ENCODE measurements at places on chromosomes 2 and 18.

DNA sequence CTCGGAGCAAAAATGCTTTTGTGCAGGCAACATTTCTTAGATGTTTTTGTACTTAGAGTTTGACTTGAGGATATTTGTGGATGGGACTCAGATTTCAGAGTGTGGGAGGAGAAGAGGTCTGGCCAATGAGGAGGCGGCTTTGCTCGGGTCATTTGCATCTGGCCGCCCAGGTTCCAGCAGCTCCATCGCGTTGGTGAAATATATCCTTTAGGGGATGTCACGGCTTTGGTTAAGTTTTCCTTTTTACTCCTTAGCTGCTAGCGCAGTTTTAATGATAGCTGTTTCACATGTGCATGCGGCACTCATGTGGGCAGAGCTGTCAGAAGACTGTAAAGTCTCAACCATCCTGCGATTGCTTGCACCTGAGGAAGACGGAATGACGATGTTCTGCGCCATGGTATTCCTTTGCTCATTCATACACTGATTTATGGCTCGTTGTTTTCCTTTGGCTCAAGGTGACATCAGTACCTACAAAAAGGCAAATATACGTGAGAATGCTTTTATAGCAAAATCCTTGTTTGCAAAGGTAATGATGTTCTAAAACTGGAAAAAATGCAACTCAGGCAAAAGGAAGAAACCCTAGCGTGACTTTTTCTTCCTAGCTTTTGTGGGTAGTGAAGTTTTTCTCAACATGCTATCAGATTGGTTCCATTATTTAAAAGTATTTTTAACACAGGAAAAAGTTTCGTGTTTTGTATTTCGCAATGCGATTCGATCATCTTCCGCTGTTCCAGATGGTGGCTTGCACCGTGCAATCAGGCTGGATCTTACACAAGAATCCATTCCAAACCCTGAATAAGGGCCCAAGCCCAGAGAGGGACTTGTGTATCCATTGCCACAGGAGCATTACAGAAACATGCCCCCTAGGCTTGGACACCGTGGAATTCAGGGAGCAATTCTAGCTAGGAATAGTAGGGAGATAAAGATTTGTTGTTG lies 70.5 kb upstream of the ZNF516 start:
- DNase-seq = no peak

DNA sequence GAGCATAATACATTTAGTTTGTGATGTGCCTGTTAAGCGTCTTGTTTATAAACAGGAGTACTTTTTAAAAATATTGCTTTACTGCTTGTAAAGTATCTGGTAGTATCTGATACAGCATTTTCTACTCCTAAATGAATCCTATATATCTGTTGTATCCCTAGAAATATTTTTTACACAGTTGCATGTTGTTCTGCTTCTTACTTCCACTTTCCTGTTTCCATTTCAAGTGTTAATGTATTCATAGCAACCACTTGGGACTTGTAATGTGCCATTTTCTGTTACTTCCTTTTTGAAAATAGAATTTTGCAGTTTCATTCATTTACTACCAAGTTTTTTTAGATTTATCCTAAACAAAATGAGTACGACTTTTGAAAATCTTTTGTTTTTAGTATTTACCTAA lies 24.9 kb downstream of the CCNT2 start:
- no peak for DNase-seq

DNA sequence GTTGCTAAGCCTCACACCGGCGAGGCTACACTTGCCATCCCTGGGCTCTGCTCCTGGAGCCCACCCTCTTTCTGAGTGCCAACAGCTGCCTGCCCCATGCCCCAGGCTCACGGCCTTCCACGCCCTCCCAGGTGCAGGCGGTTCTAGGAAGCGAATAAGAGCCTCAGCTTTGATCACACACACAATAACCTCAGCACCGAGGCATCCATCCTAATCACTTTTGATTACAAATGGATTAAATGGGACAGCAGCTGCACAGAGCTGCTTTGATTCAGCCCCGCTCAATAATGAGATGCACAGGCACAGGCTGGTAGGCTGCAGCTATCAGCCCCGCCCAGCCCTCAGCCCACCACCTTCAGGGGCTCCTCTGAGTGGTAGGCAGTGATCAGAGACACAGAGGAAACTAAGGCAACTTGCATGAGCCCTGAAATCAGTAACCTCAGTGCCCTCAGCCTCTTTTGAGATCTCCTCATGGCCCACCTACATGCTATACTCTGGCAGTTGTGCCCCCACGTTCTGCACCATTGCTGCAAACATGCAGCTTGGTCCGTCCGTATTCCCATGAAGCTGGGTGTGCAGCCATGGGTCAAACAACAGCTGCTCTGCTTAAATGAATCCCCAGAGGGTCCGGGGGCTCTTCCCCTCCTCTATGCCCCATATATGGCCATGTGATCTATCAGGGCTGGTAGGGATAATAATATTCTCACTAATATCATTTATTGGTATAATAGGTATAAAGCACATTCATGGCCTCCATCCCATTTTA lies 171.4 kb downstream of the SETBP1 start:
- no peak for DNase-seq

DNA sequence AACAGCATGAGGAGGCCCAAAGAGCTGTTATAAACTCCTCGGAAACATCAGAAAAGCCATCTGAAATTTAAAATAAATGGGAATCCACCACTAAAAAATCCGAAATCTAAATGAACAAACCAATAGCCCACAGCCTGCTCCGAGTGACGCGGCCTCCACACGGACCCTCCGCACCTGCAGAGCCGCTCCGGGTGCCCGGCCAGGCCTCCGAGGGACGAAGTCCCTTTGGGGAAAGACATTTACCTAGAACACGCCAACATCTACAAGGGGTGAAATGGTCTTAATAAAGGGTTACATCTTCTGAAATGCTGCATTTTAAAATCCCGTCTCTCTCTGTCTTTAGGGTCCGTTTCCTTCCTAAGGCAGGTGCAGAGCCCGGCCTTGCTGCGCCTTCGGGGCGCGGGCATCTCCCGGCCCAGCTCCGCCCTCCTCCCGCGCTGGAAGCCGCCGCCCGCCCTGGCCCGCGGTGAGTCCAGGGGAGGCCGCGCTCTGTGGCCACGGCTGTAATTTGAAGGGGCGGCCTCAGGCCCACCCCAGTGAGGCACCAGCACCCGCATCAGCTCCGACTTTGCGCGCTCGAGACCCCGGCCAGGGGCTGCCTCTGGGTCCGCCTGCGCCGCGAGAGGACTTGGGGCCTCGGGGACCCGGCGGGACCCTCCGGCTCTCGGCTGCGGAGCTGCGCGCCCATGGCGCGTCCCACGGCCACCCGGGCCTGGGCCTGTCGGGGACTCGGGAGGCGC lies 42.3 kb upstream of the CTDP1 start:
- DNase-seq = no peak

DNA sequence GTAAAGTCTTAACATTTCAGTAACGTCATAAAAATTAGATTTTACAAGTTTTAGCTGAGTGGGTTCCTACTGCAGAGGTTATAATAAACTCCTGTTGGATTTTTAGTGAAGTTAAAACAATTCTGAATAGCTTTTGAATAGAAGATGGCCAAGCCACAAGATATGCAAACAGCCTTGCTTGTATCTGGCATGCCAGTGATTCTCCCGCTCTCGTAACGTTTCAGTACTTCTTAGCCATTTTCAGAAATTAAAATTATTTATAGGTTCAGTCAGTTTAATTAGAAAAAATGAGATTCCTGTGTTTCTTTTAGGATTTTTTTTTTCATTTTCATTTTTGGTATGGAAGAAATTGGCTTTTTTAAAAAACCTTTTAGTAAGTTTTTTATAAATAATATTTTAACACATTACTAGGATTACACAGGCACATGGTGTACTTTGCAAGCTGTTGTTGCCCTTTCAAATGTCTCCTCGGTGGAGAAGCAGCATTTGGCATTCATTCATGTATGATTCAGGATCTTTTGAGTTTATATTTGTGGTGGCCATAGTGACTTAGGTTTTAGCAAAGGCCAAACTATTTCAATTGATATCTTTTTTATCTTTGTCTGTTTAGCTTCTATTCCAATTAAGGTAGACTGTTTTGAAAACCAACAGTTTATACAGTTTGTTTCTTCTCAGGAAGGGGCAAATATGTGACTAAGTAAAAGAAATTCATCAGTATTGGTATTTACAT lies 30.6 kb upstream of the RND3 start:
- no peak for DNase-seq

GRCh38 chr18:10477121-10477862 lies 22.9 kb downstream of the APCDD1 start:
- no peak for DNase-seq

DNA sequence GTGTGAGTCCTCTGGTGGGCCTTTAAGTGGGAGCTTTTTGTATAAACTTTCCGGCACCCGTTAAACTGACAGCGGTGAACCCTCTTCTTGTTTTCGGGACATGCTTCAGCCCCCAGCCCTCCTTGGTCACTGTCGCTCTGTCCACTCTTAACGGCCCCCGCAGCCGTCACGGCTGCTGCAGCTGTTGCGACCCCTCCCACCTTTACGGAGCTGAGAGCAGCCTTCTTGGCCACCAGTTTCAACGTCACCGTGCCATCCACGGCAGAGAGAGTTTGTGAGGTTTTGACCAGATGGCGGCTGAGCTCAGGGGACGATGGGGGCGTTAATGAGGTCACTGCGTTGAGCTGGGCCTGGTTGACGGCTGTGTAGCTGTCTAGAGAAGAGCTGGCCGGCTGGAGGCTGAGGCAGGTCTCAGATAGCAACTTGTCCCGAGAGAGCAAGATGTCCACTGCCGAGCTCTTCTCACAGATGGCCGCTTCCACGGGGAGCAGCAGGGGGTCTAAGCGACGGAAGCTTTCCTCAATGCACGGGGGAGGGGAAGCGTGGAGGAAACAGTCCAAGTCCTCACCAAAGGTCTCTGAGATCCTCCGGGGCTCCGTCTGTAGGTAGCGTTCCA lies 41.9 kb downstream of the KLF7 start:
- DNase-seq = no peak

DNA sequence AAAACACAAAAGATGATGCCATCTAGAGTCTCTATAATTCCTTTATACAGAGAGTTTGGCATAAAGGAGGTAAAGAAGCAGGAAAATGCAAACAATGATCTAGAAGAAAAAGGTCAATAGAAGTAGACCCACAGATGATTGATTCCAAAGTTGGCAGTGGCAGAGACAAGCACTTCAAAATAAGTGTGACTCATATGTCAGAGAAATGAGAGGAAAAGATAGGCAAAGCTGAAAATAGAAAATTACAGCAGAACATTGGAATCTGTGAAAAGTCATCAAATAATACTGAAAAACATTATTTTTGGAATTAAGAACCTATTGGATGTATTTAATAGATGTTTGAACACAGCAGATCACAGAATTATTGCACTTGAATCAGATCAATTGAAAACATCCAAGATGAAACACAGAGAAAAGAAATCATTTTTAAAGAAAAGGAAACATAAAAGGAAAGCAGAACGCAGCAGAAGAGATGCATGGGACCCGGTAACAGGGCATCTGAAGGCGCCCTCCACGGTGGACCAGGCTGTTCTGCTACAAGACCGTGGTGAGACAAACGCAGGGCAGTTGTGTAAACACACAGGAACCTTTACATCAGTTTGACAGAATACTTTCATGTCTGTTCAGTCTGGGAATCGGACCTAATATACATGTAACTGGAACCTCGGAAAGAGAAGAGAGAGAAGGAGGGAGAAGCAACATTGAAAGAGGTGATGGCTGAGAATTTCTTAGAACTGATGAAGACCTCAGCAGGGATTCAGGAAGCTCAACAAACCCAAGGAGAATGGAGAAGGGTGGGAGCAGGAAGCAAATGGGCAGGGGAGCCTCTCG lies 74.6 kb upstream of the GPC1 start:
- no peak for DNase-seq

GRCh38 chr18:52541056-52541455 lies 201.1 kb downstream of the DCC start:
- DNase-seq = no peak

GRCh38 chr2:134327367-134327766 lies 73.5 kb downstream of the MGAT5 start:
- no peak for DNase-seq

DNA sequence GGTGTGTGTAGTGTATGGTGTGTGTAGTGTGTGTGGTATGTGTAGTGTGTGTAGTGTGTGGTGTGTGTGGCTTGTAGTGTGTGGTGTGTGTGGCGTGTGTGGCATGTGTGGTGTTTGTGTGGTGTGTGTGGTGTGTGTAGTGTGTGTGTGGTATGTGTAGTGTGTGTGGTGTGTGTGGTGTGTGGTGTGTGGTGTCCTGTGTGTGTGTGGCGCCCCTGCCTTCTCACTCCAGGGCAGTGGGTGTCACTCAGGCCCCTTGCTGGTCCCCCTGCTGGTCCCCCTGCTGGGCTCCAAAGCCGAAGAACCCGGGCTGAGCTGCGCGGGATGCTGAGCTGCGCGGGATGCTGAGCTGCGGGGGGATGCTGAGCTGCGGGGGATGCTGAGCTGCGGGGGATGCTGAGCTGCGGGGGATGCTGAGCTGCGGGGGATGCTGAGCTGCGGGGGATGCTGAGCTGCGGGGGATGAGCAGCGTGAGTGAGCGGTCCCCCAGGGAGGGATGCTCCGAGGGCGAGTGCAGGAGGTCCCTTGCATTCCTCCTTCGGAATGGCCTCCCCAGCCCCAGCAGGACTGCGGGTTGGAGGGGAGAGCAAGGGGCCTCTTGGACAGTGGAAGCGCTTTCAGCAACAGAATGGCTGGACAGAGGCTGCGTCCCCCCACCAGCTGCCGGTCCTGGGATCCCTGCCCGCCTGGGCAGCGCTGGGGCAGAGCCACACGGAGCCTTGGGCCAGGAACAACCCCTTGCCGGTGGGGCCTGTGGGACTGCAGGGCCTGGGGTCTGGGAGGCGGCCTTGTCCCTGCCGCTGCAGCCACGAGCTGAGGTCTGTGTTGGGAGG lies 3.4 kb upstream of the RTP5 start:
- DNase-seq = peak; percentile 1

- no peak for DNase-seq
These were observed 1114.6 kb upstream of the KLHL29 start for GRCh38 chr2:22270341-22270740.

- no peak for DNase-seq
These were observed 25.6 kb downstream of the ZNF236 start for GRCh38 chr18:76847916-76848315.

DNA sequence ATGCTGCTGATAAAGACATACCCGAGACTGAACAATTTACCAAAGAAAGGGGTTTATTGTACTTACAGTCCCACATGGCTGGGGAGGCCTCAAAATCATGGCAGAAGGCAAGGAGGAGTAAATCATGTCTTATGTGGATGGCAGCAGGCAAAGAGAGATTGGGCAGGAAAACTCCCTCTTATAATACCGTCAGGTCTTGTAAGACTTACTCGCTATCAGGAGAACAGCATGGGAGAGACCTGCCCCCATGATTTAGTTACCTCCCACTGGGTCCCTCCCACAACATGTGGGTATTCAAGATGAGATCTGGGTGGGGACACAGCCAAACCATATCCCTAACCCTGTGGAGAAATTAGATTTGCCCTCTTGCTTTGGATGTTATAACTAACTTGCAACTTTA lies 1068.0 kb upstream of the ZEB2 start:
- DNase-seq = no peak

- no peak for DNase-seq
These were observed 11.8 kb downstream of the ALS2 start for GRCh38 chr2:201768918-201769317.

- peak; percentile 16 for DNase-seq
These were observed 104.4 kb upstream of the SALL3 start for GRCh38 chr18:78875016-78875777.
